ENCODE measurements at places on chromosomes 1 and 21.
A peak's percentile ranks its signal among the peaks of the same experiment; 100 is the strongest.

GRCh38 chr1:19067182-19067911 is 110.9 kb upstream of the IFFO2 start:
- no peak for DNase-seq

DNA sequence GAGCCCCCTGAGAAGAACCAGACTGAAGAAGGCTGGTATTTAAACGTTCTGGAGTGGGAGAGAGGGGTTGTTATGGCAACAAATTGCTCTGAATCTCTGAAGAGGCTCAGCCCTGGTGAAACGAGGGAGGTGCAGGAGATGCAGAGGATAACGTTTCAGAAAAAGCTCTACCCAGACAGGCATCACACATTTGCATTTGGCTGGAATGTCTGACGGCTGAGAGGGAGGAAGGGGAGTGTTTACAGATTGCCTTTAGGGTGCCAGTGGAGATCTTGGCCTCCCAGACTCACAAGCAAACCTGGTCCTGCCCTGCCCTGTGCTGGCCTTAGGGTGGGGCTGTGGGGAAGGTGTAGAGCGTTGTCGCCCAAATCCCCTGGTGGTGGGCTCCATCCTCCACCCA is 169.0 kb upstream of the AJAP1 start:
- DNase-seq = no peak

GRCh38 chr1:55445416-55445815 is 230.3 kb upstream of the USP24 start:
- no peak for DNase-seq

DNA sequence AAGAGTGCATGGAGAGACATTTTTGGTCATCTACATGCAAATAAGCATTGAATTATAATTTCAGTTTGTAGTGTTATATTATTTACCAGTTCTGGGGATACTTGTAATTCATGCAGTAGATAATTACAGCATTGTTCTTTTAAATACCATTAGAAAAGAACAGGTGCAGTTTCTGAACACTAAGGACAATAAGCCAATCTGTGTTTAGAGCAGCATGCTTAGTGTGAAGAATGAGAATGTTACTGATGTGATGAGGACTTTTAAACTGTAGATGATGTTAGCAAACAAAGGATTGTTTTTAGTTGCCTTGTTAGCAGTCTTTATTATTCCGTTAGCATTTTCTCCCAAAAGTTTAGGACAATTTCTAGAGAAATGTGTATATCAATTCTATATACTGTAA is 348.3 kb downstream of the BRINP3 start:
- DNase-seq = no peak

- no peak for DNase-seq
Observed at GRCh38 chr1:237670302-237670701, 220.4 kb downstream of the ZP4 start.

DNA sequence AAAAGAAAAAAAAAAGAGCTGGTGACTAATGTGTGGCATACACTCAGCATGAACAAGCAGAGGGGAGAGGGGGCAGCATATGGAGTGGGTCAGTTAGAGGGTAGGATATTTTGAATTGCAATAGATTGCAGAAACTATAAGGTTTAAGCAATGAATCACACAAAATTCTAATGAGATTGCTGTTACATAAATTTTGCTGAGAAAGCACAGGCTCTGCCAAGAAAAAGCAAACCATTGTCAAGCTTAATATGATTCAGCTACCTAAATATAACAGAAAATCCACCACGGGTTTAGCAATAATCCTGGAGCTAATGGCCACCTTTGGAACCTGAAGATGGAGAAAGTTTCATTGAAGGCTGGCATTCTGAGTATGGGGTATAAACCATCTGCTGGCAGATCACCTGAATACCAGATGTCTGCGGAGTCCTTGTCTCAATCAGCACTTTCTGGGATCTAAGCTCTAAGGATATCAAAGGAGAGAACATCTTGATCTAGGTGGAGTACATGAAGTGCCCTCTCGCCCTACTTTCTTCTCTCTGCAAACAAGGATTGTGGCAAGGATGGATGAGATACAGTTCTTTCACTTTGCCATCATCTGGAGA is 30.3 kb upstream of the ANGPTL7 start:
- no peak for DNase-seq

GRCh38 chr1:3066250-3066711 is 2.7 kb upstream of the PRDM16 start:
- DNase-seq = no peak

GRCh38 chr1:42173961-42174735 is 9.6 kb upstream of the GUCA2A start:
- DNase-seq = no peak

DNA sequence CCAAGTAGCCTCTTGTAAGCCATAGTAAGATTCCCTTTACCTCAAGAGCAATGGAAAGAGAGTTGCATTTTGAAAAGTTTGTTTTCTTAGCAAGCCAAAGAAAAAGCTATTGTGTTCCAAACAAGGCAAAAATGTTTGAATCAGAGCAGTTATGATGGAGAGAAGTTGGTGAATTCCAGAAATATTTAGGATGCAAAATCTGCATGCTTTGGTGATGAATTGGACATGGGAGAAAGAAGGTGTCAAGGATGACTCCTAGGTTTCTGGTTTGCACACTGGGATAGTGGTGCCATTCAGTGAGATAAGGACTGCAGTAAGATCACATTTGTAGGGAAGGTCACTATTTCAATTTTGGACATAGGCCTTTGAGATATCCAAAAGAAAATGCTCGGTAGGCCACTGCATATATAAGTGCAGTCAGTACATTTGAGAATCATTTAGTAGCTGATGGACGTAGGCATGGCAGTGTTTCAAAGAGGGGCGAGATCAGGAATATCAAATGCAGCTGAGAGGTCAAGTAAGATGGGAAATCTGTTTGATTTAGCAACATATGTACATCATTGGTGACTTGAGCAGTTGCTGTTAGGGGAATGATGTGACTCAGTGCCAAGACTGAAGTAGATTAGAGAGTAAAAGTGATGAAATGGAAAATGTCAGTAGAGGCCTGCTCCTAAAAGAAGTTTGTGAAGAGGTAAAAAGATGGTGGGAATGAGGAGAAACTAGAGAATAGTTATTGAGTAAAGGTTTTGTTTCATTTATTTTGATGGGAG is 33.9 kb upstream of the GPR25 start:
- no peak for DNase-seq

DNA sequence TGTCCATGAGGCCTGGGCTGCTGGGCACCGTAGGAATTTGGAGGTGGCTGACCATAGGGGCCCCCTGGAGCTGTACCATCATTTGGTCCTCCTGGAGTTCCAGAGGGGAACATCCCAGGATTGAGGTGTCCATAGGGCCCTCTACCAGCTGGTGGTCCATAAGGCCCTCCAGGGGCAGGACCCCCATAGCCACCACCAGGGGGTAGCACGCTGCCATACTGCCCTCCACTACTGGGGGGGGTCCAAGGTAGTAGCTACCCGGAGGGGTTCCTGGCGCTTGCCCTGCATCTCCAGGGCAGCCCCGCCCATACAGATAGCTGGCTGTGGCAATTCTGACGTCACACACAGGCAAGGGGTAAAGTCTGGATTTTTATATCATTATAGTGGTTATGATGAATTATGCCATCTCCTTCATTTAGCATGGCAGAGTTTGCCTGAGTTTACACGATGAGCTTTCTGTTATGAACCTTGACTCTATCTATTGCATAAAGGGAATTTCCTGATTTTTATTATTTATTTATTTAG is 13.2 kb downstream of the MDM4 start:
- DNase-seq = no peak

DNA sequence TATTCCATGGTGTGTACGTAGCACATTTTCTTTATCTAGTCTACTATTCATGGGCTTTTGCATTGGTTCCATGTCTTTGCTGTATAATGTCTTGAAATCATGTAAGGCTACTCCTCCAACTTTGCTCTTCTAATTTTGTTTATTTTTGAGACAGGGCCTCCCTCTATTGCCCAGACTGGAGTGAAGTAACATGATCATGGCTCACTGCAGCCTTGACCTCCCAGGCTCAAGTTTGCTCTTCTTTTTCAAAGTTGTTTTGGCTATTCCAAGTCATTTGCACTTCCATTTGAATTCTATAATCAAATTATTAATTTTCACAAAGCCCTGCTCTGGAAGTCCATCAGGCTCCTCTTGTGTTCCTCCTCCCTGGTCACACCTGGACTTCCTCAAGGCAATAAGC is 90.2 kb upstream of the SGIP1 start:
- no peak for DNase-seq

GRCh38 chr21:22444990-22445389 is 1446.8 kb downstream of the NCAM2 start:
- no peak for DNase-seq

GRCh38 chr21:28252928-28253327 is 739.7 kb downstream of the LTN1 start:
- DNase-seq = no peak

- DNase-seq = peak; percentile 48
Observed at GRCh38 chr1:43530483-43531106, at the start of gene PTPRF. Gene PTPRF (plus strand): TSS chr1:43530883. CDS start chr1:43545076, 14,193 bp downstream.

DNA sequence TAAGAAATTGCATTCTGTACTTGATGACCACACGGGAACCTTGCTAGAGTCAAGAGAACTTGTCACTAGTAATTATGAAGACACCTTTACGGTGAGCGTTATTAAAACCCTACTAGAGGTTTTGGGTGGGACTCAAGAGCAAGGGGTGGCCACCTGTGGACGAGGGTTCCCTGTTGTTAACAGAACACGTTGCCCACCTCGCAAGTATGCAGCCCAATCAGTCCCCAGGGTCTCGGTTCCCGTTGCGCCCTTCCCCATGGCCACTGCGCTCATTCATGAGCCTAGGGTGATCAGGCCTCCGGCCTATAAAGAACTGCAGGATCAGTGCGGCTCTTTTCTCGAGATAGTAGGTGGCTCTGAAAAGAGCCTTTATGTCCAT is 30.2 kb upstream of the RNF187 start:
- DNase-seq = no peak

DNA sequence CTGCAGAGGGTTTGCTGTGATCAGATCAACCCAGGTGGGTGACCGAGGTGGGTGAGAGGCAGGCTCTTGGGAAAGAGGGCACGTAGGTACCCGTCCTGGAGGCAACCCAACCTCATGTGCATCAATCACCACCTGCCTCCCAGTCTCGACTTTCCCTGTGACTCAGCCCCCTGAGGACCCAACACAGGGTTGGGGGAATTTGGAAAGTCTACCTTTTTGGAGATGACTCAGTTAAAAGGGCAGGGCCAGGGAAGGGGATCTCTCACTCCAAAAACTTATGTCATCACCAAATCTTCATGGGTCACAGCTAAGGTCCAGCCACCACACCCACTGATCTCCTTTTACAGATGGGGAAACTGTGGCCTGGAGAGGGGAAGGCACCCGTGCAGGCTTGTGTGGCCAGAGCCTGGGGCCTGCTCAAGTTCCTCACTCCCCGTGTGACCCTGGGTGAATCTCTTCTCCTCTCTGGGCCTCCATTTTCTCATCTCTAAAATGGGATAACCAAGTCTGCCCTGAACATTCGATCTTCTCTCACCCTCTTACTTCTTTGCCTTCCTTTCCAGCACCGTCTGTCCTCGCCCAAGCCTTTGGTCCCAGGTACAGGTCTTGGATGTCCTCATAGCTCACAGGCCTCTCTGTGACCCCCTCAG is 34.6 kb upstream of the WNT4 start:
- no peak for DNase-seq

- no peak for DNase-seq
Observed at GRCh38 chr21:42135386-42136052, 64.4 kb downstream of the UMODL1 start.

GRCh38 chr1:236332092-236332758 is 50.5 kb upstream of the ERO1B start:
- no peak for DNase-seq

DNA sequence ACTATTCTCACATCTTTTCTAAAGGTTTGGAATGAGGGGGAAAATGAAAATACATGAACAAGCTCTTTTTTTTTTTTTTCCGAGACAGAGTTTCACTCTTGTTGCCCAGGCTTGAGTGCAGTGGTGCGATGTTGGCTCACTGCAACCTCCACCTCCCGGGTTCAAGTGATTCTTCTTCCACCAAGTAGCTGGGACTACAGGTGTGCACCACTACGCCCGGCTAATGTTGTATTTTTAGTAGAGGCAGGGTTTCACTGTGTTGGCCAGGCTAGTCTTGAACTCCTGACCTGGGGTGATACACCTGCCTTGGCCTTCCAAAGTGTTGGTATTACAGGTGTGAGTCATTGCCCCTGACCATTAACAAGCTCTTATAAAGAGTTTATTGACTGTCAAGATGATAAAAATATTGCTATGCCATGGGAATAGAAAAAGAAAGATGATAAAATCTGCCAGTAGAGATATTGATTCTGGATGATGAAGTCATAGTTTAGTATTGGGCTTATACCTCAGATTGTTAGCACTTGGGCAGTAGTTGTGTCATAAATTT is 36.6 kb downstream of the INKA2 start:
- no peak for DNase-seq
